ENCODE measurements at places on chromosomes 12 and 14.

GRCh38 chr12:44384136-44384535 lies 492.0 kb downstream of the NELL2 start:
- no peak for DNase-seq

DNA sequence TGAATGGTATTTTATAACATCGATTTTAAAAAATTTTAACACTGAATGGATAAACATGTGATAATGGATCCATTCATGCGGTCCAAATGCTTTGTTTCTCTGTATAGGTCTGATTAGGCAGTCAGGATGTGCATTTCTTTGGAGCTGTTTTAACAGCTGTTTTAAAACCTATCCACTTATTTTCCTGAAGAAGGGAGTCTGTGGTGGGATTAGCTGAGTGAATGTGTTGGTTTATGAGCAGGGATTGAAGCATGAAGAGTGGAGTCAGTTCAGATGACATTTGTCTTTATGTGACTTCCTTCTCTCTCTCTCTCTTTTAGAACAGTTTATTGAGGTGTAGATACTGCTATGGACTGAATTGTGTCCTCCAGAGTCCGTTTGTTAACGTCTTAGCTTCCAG lies 37.7 kb downstream of the GLT8D2 start:
- DNase-seq = no peak

- no peak for DNase-seq
Measured at GRCh38 chr12:1906579-1906978, 11.9 kb downstream of the CACNA2D4 start.

DNA sequence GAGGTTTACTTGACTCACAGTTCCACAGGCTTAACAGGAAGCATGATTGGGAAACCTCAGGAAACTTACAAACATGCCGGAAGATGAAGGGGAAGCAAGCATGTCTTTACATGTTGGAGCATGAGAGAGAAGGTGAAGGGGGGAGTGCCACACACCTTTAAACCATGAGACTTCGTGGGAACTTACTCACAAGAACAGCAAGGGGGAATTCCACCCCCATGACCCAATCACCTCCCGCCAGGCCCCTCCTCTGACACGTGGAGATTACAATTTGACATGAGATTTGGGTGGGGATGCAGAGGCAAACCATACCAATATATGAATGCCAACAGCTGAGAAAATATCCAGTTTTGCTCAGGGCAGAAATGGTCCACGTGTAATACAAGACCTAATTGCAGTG lies 518.6 kb downstream of the VRK1 start:
- DNase-seq = no peak

DNA sequence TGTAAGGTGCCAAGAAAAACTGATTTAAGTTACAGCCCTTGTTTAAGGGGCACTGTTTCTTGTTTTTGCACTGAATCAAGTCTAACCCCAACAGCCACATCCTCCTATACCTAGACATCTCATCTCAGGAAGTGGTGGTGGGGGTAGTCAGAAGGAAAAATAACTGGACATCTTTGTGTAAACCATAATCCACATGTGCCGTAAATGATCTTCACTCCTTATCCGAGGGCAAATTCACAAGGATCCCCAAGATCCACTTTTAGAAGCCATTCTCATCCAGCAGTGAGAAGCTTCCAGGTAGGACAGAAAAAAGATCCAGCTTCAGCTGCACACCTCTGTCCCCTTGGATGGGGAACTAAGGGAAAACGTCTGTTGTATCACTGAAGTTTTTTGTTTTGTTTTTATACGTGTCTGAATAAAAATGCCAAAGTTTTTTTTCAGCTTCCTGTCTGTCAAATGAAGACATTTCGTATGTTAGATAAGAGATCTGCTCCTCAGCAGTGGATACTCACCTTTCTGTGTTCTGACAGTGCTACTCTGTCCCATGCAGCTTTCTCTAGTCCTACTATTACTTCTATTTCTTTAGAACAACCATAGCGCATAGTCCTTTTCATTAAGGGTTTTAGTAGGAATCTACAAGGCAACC lies 1.2 kb upstream of the PA2G4 start:
- DNase-seq = no peak

DNA sequence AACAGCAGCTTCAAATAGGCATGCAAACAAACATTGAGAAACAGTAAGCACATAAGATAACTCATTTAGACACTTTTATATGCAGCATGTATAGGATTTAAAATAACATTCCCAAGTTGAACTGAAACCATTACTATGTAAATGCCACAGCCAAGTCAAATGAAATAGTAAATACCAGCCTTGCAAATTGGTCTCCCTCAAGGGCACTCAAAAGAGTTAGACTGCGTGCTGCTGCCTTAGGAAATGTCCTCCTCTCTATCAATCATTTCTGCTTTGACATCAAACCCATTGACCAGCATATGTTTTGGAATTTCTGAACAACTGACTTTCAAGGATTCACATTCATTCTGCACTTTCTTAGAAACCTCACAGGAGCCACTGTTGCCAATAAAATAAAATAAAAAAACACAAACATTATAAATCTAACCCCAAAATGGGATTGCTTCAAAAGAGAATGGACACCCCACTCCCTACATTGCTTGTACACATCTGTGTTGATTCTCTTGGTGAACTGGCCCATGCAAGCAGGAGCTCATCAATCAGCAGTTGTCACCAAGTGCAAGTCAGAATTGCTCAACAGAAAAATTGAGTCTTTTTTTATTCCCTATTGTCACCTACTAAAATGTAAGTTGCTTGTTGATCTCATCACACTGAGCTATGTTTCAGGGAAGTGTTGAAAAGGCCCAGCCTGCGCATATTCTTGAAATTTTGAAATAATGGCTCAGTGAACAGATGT lies 256.2 kb downstream of the DAD1 start:
- no peak for DNase-seq

- no peak for DNase-seq
Measured at GRCh38 chr14:33567023-33567728, 383.7 kb downstream of the EGLN3 start.

- DNase-seq = no peak
Measured at GRCh38 chr12:104219908-104220404, 4.4 kb downstream of the TXNRD1 start.

DNA sequence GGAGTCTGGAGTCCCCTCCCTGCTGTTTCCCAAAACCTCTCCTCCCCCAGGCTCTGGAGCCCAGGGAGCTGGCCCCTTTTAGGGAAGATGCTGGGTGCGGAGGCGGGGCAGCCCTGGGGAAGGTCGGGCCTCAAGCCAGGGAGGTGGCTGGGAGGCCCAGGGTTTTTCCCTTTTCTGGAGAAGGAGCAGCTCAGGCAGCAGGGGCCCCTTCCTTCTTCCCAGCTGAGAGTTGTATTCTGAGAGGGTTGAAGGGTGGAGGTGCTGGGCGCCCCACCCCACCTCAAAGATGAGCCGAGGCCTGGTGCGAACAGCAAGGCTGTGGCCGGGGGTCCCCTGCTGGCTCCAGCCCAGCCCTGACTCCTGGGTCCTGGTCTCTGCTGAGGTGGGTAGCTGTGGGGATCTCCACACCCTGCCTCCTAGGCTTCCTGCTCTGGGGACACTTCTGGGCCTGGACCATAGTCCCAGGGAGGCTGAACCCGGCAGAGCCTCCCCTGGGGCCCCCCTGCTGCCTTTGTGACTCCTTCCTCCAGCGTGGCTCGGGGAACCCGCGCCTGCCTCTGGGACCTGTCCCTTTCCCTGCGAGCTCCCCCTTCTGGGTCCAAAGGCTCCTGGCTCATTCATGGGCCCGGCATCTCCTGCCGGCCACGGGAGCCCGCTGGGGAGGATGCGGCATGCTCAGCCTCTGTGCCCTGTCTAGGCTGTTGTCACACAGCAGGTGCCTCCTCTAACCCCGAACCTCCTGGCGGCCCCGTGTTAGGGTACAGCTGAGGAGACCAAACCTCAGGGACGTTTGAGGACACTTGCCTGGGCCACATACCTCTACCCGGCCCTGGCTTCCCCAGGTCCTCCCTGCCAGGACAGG lies 4.4 kb downstream of the TRMT61A start:
- no peak for DNase-seq

GRCh38 chr12:115936997-115937916 lies 340.2 kb downstream of the MED13L start:
- no peak for DNase-seq

DNA sequence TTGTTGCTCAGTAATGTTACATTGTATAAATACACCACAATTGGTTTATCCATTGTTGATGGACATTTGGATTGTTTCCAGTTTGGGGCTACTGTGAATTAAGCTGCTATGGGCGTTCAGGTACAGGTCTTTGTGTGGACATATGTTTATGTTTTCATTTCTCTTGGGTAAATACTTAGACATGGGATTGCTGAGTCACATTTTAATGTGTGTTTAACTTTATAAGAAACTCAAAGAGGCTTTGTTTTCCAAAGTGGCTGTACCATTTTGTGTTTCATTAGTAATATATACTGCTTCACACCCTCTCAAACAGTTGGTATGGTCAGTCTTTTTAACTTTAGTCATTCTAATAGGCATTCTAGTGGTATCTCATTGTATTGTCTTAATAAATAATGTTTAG lies 225.0 kb downstream of the SPTSSA start:
- DNase-seq = no peak

DNA sequence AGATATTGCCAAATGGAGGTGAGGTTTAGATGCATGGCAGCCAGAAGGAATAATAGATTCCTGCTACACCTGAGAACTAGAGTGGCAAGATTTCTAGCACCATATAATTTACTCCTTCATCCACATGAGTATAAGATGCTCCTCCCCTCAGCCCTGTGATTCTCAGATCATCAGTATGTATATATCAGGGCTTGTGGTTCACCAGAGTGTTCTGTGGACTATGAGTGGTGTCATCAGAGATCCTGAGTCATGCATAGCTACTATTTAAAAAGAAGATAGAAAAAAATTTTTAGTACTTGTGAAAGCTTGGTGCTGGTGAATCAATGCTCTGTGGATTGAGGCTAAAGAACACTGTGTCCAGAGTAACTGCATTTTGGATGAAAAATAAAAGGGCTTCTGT lies 285.9 kb downstream of the BMP4 start:
- no peak for DNase-seq

- DNase-seq = no peak
Measured at GRCh38 chr14:73888460-73888725, 1.7 kb downstream of the ZNF410 start.

- no peak for DNase-seq
Measured at GRCh38 chr12:113261847-113262470, 40.7 kb downstream of the TPCN1 start.

- no peak for DNase-seq
Measured at GRCh38 chr14:78725086-78725485, 554.9 kb downstream of the NRXN3 start.

- DNase-seq = no peak
Measured at GRCh38 chr12:80794551-80794950, 77.8 kb downstream of the MYF5 start.

- no peak for DNase-seq
Measured at GRCh38 chr14:24846261-24846660, 203.7 kb downstream of the STXBP6 start.

- DNase-seq = no peak
Measured at GRCh38 chr12:113659416-113659815, 187.7 kb upstream of the LHX5 start.

- DNase-seq = no peak
Measured at GRCh38 chr14:56154321-56154720, 36.1 kb downstream of the PELI2 start.

- no peak for DNase-seq
Measured at GRCh38 chr12:69513297-69513696, 43.1 kb downstream of the FRS2 start.

Measured in hematopoietic multipotent progenitor cell (in vitro differentiated cells).